ENCODE measurements at places on chromosomes 1 and 21. TPM values are rescaled to one million over a fixed set of nuclear protein-coding genes. Genes with fewer than 3 reads are reported as not detected.

The CORT gene
- polyA plus RNA-seq = not detected

The PRR9 gene
- polyA plus RNA-seq = not detected

The IL23R gene
- not detected for polyA plus RNA-seq

The ZFP69 gene
- polyA plus RNA-seq = 3.9 TPM

The BLZF1 gene
- 26.5 TPM for polyA plus RNA-seq

The IQGAP3 gene
- 0.38 TPM for polyA plus RNA-seq

The CYP4Z1 gene
- polyA plus RNA-seq = not detected
